ENCODE measurements at places on chromosomes 1 and 21. TPM values are rescaled to one million over a fixed set of nuclear protein-coding genes. Genes with fewer than 3 reads are reported as not detected.

NEK2 gene
- 0.16 TPM for total RNA-seq

- no peak for DNase-seq
Observed at GRCh38 chr1:158185770-158186169, 5.1 kb downstream of the CD1D start.

GRCh38 chr1:33984906-33985565 lies 121.2 kb downstream of the HMGB4 start:
- no peak for DNase-seq

- DNase-seq = no peak
Observed at GRCh38 chr1:159261721-159262494, 40.2 kb upstream of the FCER1A start.

DNA sequence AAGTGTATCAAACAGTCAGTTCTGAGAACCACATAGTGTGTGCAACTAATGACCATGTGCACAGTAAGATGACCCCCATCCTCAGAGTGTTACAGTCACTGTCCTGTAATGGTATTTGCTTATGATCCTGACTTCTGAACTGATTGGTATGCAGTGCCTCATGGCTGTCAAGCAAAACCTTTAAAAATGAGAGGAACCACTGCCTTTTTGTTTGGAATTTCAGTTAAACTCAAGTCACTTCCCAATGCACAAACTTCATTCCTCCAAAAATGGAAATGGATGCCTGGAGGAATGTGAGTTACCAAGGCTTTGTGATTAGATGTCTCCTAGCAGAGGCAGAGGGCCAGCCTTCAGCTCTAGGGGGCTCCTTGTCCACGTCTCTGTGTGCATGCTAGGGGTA lies 10.5 kb downstream of the C1orf198 start:
- DNase-seq = no peak
